ENCODE measurements at places on chromosomes 1 and 21.

- no peak for DNase-seq
These were observed 500.6 kb downstream of the RWDD3 start for GRCh38 chr1:95734560-95734959.

DNA sequence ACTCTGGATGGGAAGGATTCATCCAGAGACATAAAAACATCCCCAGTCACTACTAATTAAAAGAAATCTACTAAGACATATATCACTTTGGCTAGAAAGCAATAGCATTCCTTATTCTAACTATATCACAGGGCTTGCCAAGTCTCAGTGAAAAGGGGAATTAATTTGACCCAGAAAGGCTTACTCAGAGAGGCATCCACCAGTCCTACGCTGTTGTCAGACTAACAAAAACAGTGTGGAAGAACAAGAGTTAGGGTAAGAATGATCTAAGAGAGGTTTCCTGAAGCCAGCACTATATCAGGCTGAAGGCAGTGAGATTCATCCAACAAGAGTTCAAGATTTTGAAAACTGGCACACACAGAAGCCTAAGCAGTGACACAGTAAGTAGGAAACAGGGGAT is 126.1 kb downstream of the GDAP2 start:
- no peak for DNase-seq

DNA sequence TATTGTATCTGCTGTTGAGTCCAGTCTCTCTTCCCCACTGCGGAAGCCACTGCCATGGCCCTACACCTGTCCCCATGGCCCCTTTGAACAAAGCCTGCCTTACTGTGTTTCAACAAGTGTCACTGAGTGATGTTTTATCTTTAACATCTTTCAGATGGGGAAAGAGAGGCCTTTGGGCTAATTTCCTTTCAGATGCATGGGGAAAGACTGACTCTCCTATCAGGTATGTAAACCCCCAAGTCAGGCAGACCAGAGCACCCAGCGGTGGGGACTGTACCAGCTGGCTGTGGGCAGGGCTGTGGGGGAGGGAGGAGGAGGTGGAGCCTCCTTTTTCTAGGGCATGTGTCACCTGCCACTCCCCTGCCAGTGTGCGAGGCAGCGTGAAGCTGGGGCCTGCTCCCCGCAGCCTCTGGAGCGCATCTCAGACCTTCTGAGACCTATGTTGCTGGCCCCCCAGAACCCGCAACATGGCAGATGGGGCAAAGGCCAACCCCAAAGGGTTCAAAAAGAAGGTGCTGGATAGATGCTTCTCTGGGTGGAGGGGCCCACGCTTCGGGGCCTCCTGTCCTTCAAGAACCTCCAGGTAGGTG is at the start of gene PLA2G2F:
PLA2G2F (plus strand) TSS at position 363 of the 590 bp plus-strand sequence; CDS start at position 468, 105 bp downstream.
- DNase-seq, result no peak

DNA sequence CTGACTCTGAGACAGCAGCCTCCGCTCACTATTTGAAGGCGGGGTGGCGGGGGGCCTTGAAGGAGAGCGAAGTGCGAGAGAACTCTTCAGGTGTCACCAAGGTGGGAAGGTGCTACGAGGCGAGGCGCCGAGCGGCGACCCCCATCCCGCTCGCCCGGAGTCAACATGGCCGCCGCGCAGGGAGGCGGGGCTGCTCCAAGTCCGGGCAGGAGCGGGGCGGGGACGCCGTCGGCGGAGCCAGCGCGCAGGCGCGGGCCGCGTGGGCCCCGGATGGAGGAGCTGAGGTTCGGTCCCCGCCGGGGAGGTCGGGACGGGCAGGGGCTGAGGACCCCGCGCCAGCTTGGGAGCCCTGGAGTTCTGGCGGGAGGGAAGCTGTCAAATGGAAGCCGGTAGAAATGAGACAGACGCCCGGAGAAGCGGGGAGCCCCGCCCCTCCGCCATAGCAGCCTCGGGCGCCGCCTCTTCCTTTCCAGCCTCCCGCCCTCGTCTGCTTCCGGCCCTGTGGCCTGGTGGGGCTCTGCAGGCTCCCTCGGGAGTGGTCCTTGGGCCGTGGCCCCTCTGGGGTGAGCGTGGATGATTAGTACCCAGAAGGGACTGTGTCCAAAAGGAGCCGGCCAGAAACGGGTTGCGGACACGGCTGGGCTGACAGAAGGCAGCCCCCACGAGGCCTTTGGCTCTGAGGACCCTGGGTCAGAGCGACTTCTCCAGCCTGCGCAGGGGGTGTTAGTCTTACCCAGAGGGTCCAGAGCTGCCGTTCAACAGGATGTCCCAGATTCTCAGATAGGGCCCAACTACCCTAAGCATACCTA is at the start of gene PIGV:
PIGV (plus strand) TSS at position 245 of the 809 bp plus-strand sequence. CDS start 2,866 bp downstream, outside the sequence.
- peak; percentile 94 for DNase-seq

DNA sequence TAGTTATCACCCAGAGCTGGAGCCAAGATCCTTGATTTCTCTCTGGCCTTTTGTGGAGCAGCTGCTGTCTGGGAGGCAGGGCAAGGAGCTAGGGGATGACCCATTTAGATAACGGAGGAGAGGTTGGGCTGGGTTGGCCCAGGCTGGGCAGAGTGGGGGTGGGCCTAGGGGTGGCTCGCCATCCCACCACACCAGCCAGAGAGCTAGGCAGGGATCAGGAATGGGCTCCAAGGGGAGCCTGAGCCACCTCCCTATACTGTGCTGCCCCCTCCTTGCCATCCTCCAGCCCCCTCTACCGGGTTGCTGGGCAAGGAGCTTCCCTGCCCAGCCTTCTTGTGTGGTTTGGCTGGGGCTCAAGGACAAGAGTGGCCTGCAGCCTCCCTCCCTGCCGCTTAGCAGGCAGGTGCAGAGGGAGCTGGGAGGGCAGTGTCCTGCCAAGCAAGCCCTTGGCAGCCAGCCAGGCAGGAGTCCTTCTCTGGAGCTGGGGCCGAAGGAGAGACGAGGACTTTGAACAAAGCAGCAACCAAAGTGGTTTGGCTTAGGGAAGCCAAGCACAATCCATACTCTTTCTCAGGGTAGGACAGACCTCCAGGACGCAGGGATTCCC is 4.1 kb downstream of the NUAK2 start:
- no peak for DNase-seq

- DNase-seq, result peak; percentile 86
These were observed 42.4 kb downstream of the PDE9A start for GRCh38 chr21:42695697-42696380.

- DNase-seq, result peak; percentile 59
These were observed 7.7 kb downstream of the C1orf226 start for GRCh38 chr1:162389021-162389818.

DNA sequence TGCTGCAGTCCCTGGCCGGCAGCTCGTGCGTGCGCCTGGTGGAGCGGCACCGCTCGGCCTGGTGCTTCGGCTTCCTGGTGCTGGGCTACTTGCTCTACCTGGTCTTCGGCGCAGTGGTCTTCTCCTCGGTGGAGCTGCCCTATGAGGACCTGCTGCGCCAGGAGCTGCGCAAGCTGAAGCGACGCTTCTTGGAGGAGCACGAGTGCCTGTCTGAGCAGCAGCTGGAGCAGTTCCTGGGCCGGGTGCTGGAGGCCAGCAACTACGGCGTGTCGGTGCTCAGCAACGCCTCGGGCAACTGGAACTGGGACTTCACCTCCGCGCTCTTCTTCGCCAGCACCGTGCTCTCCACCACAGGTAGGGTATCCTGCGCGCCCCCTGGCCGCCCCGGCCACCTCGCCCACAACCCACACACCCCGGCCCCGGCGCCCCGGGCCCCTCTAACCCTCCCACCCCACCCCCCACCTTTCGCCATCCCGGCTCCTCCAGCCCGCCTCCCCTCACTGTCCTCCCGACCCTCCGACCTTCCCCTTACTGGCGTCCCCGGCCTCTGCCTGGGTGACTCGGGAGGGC is 352 bp downstream of the KCNK1 start:
- DNase-seq, result peak; percentile 12

DNA sequence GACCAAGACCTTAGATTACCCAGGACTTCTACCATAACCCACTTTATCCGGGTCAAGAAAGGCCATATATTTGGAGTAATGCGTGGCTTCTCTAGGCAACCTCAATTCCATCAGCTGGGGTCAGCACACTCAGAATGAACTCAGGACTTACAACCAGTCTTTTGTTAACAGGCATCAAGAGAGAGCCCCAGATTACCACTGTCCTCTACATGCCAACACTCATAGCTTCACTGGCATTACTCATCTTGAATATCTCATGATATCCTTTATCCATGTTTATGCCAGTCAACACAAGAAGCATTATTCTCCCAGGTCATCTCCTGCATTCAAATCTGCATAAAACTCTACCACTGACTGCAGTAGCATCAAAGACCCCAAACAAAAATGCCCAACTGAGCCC is 6.6 kb upstream of the FCGR2A start:
- DNase-seq, result no peak

DNA sequence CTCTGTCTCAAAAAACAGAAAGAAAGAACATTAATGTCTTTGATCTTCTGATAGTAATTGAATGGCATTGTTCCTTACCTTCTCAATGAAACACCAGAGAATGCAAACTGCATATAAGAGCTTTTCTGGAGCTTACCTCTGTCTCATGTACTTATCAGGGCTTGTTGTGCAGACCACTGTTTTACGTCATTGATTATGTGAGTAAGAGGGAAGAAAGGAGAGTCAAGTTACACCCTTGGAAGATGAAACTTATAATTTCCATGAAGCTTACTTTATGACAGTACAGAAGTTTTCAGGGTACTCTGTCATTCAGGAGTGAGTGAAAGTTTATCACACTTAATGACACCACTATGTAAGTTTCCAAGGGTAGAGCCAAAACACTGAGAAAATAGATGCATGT is 49.0 kb upstream of the MAB21L3 start:
- DNase-seq, result no peak

GRCh38 chr1:17904290-17904689 is 149.2 kb downstream of the ACTL8 start:
- DNase-seq, result no peak

DNA sequence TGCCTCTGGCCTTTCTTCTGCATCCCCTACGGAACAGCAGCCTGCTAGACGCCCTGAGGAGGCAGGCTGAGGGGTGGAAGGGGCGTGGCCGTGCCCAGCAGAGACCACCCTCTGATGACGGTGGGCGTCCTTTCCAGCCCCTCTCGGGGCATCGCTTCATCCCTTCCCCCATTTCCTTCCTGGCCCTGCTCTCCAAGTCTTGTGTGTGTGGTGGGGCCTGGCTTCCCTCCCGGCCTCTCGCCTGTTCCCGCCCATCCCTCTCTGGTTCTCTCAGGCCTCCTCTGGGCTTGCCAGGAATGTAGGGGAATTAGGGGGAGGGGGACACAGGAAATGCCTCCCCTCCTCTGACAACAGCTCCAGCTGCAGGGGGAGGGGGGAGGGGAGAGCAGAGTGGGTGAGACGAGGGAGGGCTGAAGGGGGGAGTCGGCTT is 51.1 kb downstream of the SKI start:
- DNase-seq, result peak; percentile 98

DNA sequence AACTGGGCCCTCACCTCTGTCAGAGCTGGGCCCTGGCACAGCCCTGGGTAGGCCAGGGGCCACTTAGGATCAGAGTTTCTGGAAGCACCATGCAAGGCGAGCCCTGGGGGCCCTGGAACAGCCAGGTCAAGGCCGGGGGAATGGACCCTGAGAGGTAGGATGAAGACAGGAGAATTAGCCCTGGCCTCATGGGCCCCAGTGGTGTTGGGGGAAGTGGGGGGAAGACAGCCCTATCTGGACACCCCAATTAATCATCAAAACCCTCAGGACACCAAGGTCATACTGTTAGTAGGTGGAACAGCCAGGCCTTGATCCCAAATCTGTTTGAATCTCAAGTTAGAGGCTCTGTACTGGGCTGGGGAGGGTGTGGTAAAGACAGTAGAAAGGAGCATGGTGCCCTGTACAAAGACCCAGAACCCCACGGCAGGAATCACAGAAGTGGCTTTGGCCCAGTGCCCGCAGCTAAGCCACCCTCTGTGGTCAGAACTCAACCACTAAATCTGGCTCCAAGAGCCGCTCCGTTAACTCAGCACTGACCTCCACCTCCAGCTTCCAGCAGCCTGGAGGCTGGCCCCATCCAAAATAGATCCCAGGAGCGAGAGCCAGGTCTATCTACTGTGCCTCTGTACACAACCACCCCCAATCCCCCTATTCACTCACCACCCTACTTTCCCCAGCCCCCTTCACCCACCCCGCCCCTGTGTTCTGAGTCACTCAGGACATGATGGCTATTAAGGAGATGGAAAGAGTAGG is 14.0 kb upstream of the TRIM63 start:
- no peak for DNase-seq

GRCh38 chr1:183568176-183569021 is 21.9 kb downstream of the NCF2 start:
- no peak for DNase-seq

DNA sequence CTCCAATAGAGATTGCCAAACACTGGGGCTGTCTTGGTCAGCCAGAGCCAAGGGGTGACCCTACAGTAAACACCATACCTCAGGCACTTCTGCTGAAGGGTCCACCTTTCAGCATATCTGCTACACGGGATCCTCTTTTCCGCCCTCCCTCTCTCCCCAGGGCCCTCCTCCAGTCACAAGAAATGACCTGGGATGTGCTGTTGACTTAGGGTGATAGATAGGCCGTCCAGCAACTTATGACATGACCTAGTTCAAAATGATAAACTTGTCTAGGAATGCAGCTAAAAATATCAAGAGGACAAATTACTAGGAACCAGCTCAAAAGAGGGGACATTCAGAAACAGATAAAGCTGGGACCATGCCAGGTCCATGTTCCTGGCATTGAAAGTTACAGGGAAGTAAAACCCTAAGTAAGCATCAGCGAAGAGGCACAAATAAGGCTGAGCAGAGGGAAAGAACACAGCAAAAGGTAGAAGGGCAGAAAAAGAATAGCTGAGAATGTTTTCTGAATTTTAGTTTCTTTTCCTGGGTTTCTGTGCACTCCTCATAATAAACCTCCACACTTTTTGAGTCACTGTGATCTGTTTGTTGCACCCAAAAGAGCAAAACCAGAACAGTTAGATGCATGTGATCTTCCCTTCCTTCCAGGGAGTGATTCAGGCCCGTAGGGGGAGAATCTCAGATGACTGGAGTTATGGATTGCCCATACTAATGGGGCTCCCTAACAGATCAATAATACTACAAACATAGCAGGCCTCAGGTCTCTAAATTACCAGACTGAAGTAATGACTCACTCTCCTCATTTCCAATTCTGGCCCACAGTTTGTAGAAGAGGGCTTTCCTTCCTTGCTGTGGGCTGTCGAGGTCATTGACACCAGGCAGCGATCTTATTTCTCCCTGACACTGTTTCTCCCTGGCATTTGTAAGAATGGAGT is 48.9 kb upstream of the F3 start:
- DNase-seq, result no peak

GRCh38 chr1:232875536-232875935 is 70.3 kb downstream of the MAP10 start:
- no peak for DNase-seq

DNA sequence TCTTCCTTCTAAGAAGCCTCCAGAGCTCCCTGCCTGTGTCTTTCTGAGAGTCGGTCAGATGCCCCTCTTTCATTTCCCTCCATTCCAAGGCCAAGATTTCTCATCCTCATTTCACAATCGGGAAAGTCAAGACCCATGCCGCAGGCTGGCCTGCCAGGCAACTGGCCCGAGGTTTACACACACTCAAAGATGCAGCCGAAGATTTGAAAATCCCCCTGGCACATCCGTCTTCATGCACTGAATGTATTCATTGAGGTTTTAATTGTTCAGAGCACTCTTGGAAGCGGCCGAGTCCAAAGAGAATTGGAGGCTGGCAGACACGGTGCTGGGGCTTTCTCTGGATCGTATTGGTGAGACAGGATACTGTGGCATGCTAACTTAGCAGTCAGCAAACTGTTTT is 29.1 kb upstream of the SRP9 start:
- no peak for DNase-seq

Measured in A673 (cell line).